Endothelial cell (in vitro differentiated cells): ENCODE measurements at places on chromosomes 2 and 18. TPM values are rescaled to one million over a fixed set of nuclear protein-coding genes. Genes with fewer than 3 reads are reported as not detected.

KCNS3 gene
- 12.1 TPM for total RNA-seq

CNDP1 gene
- total RNA-seq: not detected

COLEC11 gene
- total RNA-seq: 2.3 TPM

- no peak for DNase-seq
Measured at GRCh38 chr2:174984561-174984960, 20.6 kb downstream of the CHN1 start.

DNA sequence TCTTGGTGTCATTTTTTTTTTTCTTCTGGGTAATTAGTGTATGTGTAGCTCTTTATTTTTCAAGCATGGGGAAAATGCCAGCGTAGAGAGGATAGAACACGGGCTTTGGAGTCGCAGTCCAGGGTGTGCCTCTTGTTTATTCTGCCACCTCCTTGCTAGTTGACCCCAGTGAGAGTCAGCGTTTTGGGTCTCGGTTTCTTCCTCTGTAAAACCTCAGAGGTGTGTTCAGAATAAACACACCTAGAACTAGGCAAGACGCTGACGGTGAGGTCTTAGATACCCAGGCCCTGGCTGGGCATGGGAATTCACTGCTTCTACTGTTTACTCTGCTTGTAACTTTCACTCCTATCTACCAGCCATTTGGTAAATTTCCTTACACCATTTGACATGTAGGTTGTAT is 41.8 kb downstream of the ASAP2 start:
- no peak for DNase-seq

DNA sequence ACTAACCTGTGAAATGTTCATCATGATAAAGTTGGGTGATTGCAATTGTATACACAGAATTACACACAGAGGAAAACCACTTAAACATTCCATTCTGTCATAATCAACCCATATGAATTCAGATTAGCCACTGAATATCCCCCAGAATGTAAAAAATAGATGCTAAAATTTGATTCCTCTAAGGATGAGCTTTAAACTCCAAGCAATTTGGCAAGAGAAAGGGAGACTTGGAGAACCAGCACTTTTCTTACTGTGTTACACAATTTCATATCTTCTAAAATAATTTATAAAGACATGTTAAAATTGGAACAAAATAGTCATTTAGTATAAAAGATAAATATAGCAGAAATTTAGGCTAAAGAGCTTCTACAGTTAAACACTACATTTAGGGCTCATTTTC is 146.3 kb upstream of the LMAN1 start:
- DNase-seq: no peak

DNA sequence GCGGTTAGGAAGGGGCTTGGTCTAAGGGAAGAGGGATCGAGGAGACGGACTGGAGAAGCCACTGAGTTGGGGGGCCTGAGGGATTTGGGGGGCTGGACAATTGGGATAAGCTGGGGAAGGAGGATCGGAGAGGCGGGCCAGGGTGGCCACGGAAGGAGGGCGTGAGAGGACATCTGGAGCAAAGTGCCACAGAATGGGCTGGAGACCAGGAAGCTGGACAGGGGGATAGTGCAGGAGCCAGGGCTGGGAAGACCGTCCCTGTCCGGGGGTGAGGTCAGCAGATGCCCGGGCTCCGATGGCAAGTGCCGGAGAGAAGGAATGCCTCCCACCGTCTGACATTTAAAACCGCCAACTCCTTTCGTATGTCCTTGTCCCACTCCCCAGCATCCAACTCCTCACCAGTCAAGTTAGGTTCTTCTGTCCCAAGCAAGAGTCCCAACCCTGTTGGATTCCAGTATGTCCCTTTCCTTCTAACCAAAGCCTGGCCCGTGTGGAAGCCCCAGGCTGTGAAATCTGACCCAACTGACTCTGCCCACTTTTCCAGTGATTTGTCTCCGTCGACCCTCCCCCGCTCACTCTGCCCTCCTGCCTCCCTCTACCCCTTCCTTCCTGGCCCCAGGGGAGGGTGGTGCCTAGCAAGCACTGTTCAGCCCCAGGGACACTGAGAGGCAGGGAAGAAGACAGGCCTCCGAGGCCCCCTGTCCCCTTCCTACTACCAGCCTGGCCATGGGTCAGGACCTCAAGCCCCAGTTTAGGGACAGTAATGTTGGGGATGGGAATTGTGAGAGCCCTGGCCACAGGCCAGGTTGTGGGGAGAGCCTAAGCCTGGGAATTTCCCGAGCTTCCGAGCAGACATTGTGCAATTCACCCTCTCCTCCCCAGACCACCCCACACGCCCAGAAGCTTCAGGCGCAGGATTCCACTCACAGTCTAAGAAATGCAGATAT is 31.5 kb upstream of the TMBIM1 start:
- DNase-seq: no peak

- no peak for DNase-seq
Measured at GRCh38 chr2:42949125-42949524, 156.7 kb upstream of the HAAO start.

DNA sequence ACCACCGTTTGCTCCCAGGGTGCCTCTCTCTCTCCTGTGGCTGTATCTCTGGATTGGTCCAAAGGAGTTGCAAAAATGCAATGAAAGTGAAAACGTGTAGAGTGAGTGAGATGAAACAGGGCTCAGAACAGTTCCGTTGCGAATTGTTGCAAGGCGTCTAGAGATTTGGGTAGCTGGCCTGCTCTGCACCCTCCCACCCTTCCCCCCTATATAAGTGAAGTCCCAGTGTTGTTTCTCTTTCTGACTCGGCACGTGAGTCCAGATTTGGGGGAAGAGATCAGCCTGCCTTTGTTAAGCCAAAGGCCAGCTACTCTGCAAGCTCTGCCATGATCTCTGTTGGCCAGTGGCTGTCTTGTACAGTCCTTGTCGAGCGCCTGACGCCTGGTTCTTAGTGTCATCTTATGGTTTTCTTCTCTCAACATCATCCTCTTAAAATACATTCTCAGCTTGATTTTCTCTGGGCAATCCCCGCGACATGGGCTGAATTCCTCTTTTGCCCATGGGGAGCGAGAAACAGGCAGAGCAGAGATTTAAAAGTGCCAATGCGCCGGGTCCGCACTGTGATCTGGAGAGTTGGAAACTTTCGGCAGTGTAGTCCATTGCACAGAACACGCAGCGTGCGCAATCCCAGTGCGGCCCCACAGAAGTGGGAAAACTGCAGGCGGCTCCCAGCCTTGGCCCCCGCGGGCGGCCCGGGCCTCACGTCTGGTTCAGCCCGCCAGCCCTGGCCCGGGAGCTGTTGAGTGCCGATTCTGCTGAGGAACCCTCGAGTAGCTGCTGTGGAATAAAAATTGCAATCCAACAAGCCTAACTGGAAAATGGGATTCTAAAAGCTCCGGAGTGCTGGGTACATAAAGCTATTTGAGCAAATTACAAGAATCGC is 9.3 kb downstream of the MEIS1 start:
- no peak for DNase-seq

GRCh38 chr2:65103013-65103715 is 26.7 kb downstream of the RAB1A start:
- DNase-seq: no peak

DNA sequence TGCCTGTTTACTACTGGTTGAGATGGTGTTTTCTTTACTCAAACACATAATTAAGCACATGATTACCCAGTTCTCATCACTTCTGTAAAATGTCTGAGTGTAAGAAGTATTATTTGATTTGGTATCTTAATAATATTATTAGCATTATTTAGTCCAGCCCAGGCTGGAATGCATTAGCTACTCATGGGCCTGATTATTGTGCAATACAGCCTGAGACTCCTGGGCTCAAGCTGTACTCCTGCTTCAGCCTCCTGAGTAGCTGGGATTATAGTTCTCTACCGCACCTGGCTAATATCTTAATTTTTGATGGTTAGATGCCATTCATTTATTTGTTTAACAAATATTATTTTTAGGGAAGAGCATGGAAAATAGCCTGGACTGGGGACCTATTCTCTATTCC is 197.6 kb upstream of the MC4R start:
- no peak for DNase-seq
